ENCODE measurements at places on chromosomes 3 and 15.

GRCh38 chr3:40324621-40325020 lies 15.1 kb downstream of the EIF1B start:
- DNase-seq: no peak

- DNase-seq: no peak
Measured at GRCh38 chr15:80396096-80396495, 8.1 kb upstream of the ARNT2 start.

DNA sequence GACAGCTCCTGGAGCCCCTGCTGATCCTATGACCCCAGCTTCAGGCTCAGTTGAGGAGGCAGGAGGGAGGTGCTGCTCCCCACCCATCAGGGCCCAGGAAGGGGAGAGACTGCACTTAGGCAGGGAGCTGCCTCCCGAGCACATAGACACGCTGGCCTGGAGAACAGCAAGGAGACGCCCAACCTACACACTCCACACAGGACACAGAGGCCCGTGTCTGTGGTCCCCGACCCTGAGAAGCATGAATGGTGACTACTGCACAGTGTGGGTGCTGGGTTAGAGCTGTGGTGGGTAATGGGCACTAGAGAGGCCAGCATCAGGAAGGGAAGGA lies 1.1 kb upstream of the HHATL start:
- no peak for DNase-seq

DNA sequence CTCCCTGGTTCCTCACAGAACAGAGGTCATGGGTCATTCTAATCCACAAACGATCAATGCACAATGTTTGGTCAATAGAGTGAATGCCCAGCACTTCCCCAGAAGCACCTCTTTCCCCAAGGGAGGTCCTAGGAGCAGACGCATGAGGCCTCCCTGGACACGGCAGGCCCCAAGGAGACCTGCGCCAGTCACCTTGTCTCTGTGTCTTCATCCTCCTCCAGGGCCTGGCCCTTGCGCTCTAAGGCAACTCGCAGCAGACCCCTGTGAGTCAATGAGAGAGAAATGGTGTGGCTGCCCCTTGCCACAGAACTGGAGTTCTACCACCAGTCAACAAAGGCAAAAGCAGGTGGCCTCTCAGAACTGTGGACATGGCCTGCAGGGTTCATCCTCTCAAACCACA lies 18.1 kb downstream of the ALS2CL start:
- no peak for DNase-seq

GRCh38 chr3:64824394-64824909 lies 136.7 kb upstream of the ADAMTS9 start:
- DNase-seq: no peak

DNA sequence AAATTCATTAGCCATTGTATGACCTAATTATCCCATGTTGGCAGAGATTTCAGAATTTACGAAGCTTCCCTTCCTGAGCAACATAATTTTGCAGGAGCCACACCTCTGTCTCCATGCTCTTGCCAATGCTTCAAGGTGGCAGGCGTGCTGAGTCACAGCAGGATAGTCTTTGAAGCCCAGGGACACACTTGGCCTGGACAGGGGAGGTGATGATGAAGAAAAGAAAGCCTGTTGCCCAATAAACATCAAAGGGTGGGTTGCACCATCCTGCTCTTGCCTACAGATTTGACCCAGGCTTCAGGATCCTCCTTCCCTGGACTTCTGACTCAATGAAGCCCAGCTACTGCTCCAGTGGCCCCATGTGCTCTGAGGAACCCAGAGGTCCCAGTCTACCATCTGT lies 117.1 kb downstream of the MINAR1 start:
- no peak for DNase-seq

DNA sequence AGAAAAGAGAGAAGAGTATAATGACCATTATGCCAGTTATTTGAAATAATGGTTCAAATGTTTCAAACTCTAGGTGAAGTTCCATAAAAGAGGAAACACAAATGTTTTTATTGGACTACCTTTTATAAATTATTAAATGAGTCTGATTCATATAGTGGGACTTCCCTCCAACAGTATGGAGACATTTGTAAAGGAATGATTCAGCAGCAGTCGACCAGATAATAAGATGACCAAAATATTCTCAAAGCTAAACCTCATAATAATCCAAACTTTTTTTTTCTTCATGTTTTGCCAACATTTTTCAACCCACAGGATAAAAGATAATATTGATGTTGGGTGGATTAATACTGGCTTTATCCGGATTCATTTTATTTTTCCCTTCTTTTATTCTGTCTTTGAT lies 18.8 kb downstream of the TIPARP start:
- no peak for DNase-seq

GRCh38 chr3:30760040-30760695 lies 134.3 kb downstream of the GADL1 start:
- no peak for DNase-seq

GRCh38 chr15:56732886-56733135 lies 498 bp downstream of the ZNF280D start:
- DNase-seq: no peak

GRCh38 chr3:63860776-63861175 lies 2.8 kb downstream of the THOC7 start:
- DNase-seq: no peak

GRCh38 chr3:63857311-63857710 lies 6.3 kb downstream of the THOC7 start:
- DNase-seq: no peak

GRCh38 chr3:5071061-5071460 lies 51.0 kb upstream of the ARL8B start:
- no peak for DNase-seq

GRCh38 chr15:90232941-90233386 lies 777 bp downstream of the CIB1 start:
- peak; percentile 32 for DNase-seq

DNA sequence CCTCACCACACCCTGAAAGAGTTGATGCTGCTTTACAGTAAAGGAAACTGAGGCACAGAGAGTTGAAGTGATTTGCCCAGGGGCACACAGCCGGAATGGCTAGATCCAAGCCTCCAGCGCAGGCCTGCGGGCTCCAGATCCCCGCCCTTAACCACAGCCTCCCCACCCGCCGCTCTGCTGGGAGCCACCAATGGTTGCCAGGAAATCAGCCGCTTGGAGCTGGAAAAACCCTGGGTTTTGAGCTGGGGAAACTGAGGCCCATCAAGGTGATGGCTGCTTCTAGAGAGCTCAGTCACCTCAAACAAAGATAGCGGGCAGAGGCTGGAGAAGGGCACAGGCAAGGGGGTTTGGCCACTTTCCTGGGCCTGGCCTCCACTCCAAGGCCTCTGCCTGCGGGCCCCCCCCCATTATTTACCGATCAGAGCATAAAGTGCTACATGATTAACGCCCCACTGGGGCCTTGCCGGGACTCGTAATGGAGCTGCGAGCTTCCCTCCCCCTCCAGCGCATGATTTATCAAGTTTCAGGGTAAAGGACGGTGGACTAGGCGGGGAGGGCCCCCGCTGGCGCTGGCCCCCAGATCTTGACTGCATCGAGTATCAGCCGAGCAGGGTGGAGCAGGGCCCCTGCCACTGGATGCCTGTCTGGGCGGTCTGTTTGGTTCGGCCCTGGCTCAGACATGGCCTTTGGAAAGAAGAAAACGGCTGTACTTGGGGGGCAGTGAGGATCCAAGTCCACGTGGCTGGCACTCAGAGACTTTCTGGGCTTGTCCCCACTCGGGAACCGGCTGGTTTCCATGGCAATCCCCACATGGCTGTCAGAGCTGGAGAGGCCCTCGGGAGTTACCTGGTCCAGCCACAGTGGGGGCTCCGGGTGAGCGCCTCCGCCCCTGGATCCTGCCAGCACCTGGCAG lies 9.1 kb downstream of the PLXND1 start:
- DNase-seq: no peak

DNA sequence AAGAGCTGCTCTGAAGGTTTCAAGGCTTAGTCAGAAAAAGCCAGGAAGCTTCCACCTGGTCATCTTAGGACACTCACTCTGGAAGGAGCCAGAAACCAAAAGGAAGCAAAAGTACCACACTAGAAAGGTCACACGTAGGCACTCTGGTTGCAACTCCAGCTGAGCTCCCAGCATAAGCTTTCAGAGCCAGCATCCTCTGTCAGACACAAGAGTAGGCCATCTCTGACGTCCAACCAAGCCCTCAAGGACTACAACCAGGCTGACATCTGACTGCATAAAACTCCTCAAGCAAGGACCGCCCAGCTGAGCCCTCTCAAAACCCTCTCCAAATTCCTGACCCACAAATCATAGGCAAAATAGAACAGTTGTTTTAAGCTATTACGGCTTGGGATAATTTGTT lies 12.8 kb downstream of the SH3BP5 start:
- DNase-seq: peak; percentile 61

- no peak for DNase-seq
Measured at GRCh38 chr3:16174026-16174355, 489 bp upstream of the GALNT15 start.

DNA sequence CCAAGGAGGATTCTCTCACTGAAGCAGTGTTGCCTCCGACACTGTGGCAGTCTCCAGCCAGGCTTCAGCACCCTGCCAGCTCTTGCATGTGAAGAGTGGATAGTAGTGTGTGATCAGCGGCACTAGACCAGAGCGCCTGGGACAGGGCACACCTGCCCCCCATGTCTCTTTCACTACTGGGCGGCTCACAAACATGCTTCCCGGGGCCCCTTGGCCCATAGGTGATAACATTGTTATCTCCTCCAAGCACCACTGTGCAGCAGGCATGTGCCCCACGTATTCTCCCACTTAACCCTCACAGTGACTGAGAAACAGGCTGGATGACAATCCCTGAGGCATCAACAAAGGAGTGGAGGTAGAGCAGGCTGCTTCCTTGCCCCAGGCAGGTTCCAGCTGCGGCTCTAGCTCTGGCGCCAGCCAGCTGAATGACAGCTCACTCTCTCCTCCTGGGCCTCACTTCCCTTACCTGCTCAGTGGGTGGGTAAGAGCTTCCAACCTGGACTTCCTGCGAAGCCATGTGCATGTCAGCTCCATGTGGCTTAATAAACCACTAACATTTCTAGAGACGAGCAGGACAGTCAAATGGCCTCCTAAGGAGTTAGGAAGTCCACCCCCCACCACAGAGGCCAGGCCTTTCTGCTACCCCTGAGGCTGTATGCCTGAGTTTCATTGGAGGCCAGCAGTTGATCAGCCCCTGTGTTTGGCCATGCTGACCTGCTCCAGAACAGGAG lies 37.8 kb downstream of the KLF13 start:
- DNase-seq: no peak

- DNase-seq: no peak
Measured at GRCh38 chr15:51172193-51172592, 77.5 kb upstream of the TNFAIP8L3 start.

- DNase-seq: no peak
Measured at GRCh38 chr3:97647441-97647982, 117.0 kb upstream of the ARL6 start.

- DNase-seq: no peak
Measured at GRCh38 chr3:37986479-37987314, 3.9 kb upstream of the VILL start.

- DNase-seq: peak; percentile 6
Measured at GRCh38 chr15:94412979-94413746, 181.8 kb downstream of the MCTP2 start.

DNA sequence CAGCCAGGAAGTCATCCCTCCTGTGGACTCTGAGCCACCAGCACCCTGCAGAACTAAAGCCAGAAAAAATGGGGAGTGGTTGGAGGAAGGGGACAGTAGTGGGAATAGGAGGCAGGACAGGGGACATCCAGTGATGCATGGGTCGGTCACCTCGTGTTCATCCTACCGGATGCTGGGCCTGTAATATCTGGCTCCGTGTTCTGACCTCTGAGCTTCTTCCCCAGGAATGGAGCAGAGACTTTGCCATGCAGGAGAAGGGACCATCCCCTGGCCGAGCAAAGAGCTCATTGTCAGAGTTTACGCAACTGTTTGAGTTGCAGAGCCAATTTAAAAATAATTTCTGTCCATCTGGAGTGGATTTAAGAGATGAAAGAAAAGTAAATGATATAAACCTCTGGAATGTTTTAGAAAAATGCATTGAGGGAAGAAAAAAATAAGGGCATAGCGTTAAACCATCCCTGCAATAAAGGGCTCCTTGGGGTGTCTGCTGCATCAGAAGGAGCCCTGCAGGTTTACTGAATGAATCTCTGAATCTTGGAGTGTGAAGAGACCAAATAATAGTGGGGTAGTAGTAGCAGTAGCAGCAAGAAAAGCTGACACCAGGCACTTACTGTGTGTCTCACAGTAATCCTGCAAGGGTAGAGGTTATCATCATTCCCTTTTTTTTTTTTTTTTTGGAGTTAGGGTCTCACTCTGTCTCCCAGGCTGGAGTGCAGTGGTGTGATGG lies 70.9 kb downstream of the AAGAB start:
- DNase-seq: peak; percentile 60

GRCh38 chr3:147269907-147270306 lies 136.4 kb downstream of the ZIC4 start:
- DNase-seq: no peak

- no peak for DNase-seq
Measured at GRCh38 chr3:119222391-119222790, 18.3 kb downstream of the B4GALT4 start.

- DNase-seq: peak; percentile 35
Measured at GRCh38 chr3:183385698-183386613, 42.5 kb downstream of the MCF2L2 start.

DNA sequence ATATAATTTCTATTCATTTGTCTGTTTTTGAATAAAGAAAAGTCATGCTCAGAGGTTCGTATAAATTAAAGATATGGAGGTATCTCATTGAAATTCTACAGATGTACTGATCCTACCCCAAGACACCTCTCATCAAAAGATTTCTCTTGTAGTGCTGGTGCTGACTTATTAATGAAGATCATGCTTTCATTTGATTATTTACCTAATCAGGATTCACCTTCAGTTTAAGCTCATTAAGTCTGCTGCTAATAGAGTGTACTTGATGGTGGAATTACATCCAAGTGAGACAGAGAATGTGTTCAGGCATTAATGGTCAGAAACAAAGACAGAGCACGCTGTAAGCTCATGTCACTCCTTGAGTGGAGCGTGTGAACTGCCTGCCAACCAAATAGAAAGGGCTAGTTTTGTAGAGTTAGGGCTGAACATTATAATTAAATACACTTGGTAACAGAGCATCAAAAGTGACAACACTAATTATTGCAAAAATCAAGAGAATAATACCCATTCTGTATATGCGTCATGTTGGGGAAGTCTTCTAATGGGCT lies 45.5 kb downstream of the KBTBD12 start:
- DNase-seq: no peak

DNA sequence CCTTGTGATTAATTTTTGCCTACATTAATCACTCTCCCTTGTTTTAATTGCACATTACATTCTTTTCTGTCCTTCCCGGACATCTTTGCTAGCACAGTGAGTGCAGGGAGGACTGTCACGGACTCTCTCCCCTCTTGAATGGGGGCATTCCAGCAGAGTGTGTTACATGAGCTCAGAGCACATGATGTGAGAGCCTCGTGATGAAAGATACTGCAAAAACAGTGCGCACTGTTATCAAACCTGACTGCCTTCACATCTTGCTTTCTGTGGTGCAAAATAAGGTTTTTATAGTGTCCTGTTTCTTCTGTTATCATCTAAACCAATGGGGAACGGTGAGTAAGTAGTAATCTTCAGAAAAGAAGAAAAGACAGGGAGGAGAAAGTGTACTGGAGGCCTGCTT lies 167.5 kb downstream of the PGPEP1L start:
- DNase-seq: no peak
